Activated T-helper 1 cell treated with anti-CD3 and anti-CD28 coated beads, Interleukin-2, amount 50 U/mL, for 16 hours (primary cell): ENCODE measurements at places on chromosomes 5 and 9.

DNA sequence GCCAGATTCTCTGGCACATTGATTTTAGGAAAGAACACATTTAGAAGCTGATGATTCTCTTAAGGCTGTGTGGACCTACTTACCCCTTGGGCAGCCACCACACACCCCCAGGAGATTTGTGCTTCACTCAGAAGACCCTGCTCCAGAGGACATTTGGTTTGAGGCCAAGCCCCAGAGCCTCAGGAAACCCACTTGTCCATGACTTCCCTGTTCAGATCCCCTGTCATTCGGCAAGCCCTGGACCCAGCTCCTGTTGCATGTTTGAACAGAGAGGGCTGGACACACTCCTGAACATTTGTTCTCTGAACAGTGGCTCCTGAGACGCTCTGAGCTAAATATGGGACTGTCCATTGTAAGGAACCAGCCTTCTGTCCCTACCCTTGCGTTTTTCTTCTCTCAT lies 82.1 kb downstream of the AMBP start:
- no peak for DNase-seq

DNA sequence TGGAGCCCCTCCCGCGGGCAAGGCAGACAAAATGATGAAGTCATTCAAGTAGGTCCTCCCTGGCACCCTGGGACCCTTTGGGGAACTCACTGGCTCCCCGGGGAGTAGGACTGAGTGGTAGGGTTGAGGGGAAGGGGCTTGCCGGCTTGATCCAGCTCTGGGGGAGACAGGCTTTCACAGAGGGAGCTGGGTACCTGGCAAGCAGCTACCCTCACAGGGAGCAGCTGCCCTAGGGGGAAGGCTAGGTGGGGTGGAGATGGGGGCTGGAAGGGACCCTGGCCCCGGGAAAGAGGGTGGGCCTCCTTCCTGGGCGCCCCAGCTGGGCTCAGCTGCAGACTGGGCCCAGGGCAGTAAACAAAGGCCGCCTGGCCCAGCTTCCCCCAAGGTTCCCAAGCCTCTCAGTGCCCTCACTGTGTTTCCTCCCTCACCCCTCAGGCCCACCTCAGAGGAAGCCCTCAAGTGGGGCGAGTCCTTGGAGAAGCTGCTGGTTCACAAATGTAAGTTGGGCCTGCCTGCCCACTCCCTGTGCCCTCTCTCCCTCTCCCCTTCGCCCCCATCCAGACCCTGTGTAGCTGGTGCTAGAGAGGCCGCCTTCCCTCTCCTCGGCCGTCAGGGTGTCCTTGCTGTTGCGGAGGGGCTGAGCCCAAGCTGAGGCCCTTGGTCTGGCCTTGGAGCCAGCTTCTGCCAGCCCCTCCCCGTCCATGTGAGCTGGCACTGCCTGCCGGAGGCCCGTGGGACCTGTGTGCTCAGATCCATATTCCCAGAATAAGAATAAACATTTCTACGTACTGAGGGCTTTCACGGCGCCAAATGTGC lies 131.2 kb downstream of the RGS3 start:
- DNase-seq, result no peak

- DNase-seq, result no peak
Measured at GRCh38 chr9:36163049-36163785, 6.0 kb upstream of the CCIN start.

- no peak for DNase-seq
Measured at GRCh38 chr9:80648336-80648735, 1041.0 kb downstream of the TLE1 start.

DNA sequence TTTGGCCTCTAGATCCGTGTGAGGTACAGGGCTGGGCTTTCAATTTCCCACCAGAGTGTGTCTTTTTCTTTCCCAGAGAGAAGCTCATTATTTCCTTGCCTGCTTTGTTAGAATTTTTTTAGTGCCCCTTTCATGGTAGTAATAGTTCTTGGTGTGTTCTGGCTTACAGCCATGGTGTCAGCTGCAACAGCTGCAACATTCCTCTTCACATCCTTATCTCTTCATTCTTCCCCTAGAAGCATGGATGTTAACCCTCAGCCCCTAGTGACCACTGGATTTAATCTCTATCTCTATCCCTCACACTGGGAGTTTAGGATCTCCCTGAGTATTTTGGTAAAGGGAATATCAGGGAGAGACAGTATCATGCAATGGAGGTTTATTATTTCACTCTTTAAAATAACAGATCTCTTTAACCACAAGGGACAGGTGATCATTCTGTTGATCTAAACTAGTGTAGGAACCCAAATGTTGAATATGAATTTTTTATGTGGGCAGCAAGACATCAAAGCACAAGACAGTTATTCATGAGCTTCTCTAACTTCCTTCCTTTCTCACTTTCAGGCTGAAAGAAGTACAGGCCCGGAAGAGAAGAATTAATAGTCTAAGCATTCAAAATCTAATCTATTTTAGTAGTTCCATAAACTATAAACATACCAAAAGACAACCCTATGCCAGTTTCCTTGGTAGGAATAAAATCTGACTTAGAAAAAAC lies 160.2 kb downstream of the FAM170A start:
- DNase-seq, result no peak

DNA sequence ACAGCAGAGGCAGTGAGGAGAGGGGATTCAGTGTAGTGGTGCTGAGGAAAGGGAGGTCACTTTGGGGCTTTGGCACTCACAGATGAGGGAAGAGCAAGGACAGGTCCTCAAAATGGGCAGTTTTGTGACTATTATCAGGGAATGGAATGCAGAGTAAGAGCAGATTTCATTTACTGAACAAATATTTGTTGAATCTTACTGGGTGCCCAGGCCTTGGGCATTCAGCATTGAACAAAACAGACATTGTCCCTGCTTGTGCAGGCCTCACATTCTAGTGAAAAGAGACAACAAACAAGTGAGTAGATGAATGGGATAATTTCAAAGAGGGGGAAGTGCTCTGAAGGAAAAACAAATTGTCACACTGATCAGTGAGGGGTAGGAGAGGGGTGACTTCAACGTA lies 404.1 kb downstream of the DMRT2 start:
- DNase-seq, result no peak

GRCh38 chr5:103424453-103425205 lies 138.0 kb downstream of the NUDT12 start:
- DNase-seq, result no peak

- DNase-seq, result no peak
Measured at GRCh38 chr5:173456751-173457171, 128.5 kb upstream of the STC2 start.

DNA sequence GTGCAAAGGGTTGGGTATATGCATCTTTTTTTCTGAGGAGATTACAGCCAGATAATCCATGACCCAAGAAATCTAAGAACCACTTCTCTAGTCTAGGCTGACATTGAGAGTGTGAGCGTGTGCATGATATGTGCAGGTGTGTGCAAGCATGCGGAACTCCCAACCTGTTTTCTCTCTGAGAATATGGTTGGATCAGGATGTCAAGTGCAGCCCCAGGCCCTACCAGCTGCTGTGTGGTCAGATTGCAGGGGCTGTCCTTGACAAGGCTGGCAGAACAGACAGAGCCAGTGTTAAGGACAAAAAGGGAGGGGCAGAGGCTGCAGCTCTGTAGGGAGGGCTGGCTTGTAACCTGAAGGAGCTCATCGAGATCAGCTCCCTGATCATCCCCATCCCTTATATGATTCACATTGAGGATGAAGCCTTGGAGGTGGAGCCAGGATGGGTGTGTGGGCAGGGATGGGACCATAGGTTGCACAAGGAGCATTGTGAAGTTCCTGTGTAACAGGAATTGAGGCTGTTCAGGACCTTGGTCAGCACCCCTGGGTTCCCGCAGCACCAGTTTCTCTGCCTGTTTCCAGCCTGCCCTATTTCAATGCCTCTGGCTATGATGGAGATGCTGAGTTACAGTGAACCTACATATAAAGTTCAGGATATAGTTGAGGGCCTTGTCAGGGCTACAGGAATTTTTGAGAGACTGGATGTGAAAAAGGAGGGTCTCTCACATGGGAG lies 52.6 kb upstream of the ARAP3 start:
- DNase-seq, result no peak

DNA sequence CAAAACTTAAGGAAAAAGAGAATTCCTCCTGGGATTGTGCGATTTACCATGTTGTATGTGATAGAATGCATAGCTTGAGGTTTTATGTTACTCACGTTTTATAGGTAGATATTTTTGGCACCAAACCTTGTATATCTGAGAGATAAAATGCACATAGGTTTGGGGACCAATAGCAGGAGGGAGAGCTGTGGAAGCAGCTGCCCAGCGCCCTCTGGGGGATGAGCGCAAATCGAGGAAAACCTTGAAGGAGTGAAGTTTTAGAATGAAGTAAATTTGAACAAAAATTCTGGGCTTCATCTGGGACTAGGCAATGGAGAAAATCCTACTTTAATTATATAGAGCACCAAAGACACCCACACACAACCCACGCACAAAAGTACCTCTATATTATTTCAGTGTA lies 197.0 kb downstream of the ADCY2 start:
- no peak for DNase-seq

- no peak for DNase-seq
Measured at GRCh38 chr9:127159325-127159801, 36.9 kb upstream of the ANGPTL2 start.

- DNase-seq, result no peak
Measured at GRCh38 chr5:15604986-15605385, 105.0 kb downstream of the FBXL7 start.

DNA sequence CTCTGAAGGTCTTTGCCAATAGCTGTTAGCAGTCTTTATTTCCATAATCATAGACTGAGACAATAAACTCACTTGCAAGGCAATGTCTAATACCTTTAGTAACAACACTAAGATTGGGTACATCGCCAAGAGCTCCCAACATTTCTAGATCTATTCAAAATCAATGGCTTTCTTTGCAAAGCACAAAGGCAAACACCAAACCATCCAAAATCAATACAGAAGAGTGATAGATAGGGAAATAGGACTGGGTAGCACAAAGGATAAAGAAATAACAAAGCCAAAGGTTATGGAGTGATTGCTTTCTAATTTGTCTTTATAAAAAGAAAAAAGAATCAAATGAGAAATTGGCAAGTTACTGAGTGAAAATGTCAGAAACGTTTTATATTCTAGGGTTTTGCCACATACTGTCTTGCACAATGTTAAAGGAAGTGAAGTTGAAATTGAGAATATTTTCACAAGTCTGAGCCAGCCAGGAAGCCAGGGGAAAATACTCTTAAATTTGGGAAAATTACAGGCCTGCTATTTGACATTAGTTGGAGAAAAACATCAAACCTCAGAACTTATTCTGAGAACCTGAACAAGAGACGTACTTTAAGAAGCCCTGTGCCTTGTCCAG lies 53.3 kb upstream of the LHFPL2 start:
- no peak for DNase-seq

- DNase-seq, result no peak
Measured at GRCh38 chr9:136697146-136697820, 10.0 kb upstream of the AGPAT2 start.

- DNase-seq, result no peak
Measured at GRCh38 chr9:114371343-114371944, 16.3 kb downstream of the AKNA start.

GRCh38 chr5:2709976-2710689 lies 41.3 kb downstream of the IRX2 start:
- no peak for DNase-seq

DNA sequence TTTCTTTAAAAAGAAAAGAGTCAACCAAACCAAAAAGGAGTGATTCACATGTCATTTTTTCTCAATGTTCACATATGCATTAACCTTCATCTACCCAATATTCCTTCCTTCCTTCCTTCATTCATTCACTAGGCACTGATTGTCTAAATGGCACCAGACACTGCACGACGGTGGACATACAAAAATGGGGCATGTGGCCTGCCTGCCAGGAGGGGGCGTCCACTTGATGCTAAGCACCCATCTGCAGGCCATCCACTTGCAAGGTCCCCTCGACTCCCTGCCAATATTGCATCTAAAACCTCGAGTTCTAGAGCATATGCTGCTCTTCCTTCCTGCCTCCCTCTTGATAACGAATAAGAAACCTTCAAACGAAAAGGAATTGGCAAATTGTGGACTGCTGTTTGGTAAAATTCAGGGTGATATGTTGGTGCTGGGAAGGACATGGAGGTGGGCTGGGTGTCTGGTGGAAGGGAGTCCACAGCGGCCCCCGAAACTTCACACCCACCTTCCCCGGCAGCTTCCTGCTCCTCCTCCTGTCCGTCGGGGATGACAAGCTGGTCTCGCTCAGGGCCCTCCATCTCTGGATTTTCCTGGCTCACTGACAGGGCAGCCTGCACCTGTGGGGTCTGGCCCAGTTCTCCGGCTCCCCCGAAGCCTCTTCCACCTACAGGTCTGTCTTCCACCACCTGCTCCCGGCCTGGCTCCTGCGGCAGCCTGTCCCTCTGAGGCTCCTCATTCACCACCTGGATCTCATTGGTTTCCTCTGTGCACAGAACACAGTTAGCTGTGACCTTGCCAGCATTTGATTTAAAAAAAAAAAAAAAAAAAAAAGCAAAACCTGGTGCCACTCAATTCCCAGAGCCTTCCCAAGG lies 64.3 kb downstream of the GOLM1 start:
- DNase-seq, result no peak

DNA sequence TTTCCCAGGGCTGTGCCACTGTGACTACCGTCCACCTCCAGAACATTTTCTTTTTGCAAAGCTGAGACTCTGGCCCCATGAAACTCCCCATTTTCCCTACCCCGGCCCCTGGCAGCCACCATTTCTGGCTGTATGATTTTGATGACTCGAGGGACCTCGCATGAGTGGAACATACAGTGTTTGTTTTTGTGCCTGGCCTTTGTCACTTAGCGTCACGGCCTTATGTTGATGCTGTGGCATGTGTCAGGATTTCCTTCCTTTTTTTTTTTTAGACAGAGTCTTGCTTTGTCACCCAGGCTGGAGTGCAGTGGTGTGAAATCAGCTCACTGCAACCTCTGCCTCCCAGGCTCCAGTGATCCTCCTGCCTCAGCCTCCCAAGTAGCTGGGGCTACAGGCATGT lies 42.7 kb downstream of the ASS1 start:
- DNase-seq, result no peak

DNA sequence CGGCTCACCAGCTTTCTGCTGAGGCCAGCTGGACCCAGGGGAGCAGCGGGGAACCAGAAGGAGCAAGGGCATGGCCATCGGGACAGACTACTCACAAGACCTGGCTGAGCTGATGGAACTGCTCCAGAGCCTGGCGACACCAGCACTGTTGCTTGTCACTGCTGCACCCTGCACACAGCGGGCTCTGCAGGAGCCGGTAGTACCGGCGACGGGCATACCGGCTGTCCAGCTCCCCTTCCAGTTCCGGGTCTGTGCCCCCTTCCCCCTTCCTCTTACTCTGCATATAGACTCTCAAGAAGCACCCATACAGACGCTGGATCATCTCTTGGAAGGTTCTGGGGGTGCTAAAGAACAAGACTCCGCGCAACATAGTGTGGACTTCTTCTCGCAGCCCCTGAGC lies 974 bp downstream of the ANAPC2 start:
- no peak for DNase-seq

- no peak for DNase-seq
Measured at GRCh38 chr5:75048457-75048953, 3.9 kb downstream of the GCNT4 start.

DNA sequence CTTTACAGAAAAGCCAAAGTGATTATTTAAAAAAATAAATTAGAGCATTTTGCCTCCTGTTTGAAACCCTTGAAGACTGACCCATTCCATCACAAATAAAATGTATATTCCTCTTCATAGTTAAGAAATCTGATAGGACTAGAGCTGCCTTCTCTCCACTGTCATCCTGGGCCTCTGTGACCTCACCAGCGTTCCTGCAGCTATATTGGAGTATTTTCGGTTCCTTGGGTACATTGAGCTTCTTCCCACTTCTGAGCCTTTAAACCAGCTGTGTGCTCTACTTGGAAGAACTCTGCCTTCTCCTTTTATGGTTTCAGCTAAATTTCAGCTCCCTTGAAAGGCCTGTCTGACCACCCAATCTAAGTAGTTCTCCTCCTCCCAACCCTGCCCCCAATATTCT lies 99.1 kb upstream of the ABCA1 start:
- no peak for DNase-seq
